Thymus (tissue), 14 donors: ENCODE measurements at places on chromosomes 16 and 17. TPM values are rescaled to one million over a fixed set of nuclear protein-coding genes. Genes with fewer than 3 reads are reported as not detected.

UTS2R gene
- 0.33 TPM for total RNA-seq

DNA sequence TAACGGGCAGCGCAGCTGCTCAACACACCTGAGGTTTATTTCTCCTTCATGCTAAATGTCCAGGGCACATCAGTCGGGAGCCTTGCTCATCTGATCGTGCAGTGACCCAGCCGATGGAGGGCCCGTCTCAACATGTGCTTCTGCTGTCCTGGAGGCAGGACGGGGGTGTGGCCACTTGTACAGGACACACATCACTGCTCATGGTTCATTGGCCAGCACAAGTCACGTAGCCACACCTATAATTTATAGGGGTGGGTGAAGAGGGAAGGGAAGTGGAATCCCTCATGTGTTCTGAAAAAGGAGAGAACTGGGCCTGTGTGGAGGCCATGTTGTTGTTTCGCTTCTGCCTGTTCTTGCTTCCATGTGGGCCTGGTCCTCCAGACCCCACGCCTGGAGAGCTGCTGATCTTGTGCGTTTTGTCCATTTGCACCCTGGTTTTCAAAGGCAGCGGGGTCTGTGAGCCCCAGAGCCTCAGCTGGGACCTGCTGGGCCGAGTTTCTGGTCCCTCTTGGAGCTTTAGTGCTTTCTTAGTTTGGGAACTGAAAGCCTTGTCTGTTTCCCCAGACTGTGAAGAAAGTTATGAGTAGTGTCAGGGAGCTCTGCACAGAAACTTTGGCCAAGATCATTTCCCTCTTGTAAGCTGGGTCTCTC lies 60.5 kb downstream of the CMIP start:
- no peak overlapping the region for H3K27ac ChIP-seq
- no peak for DNase-seq
- no peaks in the 10 kb centered on the region for H3K27me3 ChIP-seq
- H3K36me3 ChIP-seq: peaks cover 5% of the 10 kb centered on the region

- H3K36me3 ChIP-seq: no peaks in the 10 kb centered on the region
- peaks cover 5% of the 10 kb centered on the region for H3K4me1 ChIP-seq
- DNase-seq: no peak
- no peak overlapping the region for H3K4me3 ChIP-seq
- H3K27me3 ChIP-seq: no peaks in the 10 kb centered on the region
These were observed 29.6 kb upstream of the MAP3K14 start for GRCh38 chr17:45346216-45347015.

DNA sequence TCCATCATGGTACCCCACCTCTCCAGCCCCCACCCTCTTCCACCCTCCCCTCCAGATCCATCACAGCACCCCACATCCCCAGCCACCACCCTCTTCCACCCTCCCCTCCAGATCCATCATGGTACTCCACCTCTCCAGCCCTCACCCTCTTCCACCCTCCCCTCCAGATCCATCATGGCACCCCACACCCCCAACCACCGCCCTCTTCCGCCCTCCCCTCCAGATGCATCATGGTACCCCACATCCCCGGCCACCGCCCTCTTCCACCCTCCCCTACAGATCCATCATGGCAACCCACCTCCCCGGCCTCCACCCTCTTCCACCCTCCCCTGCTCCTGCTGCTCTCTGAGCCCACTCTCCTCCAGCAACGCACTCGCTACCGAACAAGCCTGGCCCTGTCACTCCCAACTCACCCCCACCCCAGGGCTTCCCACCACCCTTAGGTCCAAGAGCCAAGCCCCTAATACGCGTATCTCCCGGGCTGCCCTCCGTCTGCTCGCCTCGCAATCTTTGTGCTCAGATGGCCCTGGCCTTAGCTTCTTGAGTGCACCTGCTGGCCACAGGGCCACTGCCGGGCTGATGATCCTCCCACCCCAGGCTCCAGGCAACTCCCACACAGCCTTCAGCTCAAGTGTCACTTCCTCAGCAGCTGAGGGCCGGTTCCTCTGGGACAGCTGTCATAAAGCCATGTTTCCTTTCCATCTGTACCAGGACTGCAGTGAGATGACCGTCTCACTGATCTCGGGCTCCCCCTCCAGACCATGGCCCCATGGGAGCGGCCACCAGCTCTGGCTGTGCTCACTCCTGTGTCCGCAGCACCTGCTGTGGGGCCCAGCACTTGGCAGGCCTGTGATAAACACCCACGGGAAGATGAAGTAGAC lies 25.5 kb downstream of the KDM8 start:
- no peak overlapping the region for H3K4me3 ChIP-seq
- H3K36me3 ChIP-seq: peaks cover 31% of the 10 kb centered on the region
- no peak overlapping the region for H3K27ac ChIP-seq

- no peak overlapping the region for H3K27ac ChIP-seq
- no peaks in the 10 kb centered on the region for H3K27me3 ChIP-seq
- H3K36me3 ChIP-seq: no peaks in the 10 kb centered on the region
- DNase-seq: no peak
These were observed 8.3 kb downstream of the TMEM114 start for GRCh38 chr16:8581831-8582580.

ZNF287 gene
- 4.9 TPM for total RNA-seq

GRCh38 chr17:79981661-79982101 lies 54.0 kb downstream of the TBC1D16 start:
- no peaks in the 10 kb centered on the region for H3K36me3 ChIP-seq
- H3K27ac ChIP-seq: no peak overlapping the region
- DNase-seq: no peak
- H3K4me1 ChIP-seq: no peaks in the 10 kb centered on the region
- no peak overlapping the region for H3K4me3 ChIP-seq

SULT1A1 gene
- total RNA-seq: 26.3 TPM

GRCh38 chr17:28497931-28498330 lies 8.2 kb upstream of the FOXN1 start:
- H3K4me3 ChIP-seq: no peak overlapping the region
- peaks cover 2% of the 10 kb centered on the region for H3K27me3 ChIP-seq
- no peak for DNase-seq
- H3K36me3 ChIP-seq: no peaks in the 10 kb centered on the region
- H3K4me1 ChIP-seq: peaks cover 13% of the 10 kb centered on the region
- H3K27ac ChIP-seq: no peak overlapping the region

DNA sequence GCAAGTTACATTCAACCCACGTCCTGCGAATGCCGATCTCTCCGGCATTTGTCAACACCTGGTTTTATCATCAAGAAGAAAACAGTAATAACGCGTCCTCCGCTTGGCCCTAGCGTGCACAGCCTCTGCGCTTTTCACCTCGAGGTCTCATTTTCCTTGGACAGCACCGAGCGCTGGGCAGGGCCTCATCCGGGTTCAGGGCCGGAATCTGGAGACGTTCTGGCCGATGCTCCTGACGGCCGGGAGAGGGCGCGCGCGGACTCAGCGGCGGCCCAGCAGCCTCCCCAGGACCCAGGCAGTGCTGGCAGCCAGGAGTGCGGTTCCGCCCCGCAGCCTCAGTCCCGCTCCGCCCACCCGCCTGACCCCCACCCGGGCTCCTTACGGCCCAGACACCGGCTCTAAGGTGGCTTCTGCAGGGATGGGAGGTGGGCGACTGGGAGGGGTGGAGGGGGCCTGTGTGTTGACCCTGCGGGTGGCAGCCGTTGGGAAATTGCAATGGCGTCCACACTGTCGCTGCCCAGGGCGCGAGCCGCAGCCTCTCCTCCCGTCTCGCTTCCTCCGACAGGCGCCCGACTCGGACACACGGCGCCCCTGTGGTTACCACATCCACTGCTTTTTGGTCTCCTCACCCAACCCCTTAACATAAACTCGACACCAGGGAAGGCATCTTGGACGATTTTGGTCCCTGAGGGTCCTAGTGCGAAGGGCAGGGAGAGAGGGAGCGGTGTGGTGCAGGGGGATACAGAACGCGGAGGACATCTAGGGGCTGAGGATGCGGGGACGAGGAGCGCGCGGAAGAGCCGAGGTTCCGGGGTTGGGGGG lies 7.4 kb upstream of the FLYWCH1 start:
- H3K4me3 ChIP-seq: peak overlapping the region; percentile 52
- no peaks in the 10 kb centered on the region for H3K27me3 ChIP-seq
- H3K4me1 ChIP-seq: peaks cover 26% of the 10 kb centered on the region
- H3K36me3 ChIP-seq: no peaks in the 10 kb centered on the region
- H3K27ac ChIP-seq: peak overlapping the region; percentile 56

DNA sequence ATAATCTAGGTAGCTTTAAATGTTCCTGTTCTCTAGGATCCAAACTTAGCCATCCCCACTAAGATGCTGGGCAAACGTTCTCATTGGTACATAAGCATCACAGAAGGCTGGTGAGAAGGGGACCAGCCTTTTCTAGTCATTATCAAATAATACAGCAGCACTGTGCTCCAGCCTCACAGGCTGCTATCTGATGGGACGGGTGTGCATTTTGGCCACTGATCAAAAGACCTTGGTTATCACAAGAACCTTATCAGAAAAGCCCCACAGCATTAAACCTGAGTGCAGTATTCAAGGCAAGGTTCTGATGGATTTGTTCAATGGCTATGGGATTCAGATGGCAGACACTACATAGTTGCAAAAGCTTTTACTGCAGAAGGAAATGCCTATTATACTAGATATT lies 19.1 kb upstream of the KPNB1 start:
- DNase-seq: no peak
- no peak overlapping the region for H3K27ac ChIP-seq
- H3K4me1 ChIP-seq: no peaks in the 10 kb centered on the region
- no peak overlapping the region for H3K4me3 ChIP-seq
- no peaks in the 10 kb centered on the region for H3K27me3 ChIP-seq
- H3K36me3 ChIP-seq: peaks cover under 1% of the 10 kb centered on the region

CCL2 gene
- total RNA-seq: 46.1 TPM

DNA sequence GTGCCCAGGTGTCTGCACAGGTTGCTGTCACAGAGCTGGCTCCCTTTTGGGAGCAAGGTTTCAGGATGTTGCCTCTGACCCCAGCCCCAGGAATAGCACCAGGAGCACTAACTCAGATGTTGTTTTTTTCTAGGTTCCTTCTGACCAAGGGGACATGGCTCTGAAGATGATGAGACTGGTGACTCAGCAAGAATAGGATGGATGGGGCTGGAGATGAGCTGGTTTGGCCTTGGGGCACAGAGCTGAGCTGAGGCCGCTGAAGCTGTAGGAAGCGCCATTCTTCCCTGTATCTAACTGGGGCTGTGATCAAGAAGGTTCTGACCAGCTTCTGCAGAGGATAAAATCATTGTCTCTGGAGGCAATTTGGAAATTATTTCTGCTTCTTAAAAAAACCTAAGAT lies 28.1 kb downstream of the SCPEP1 start:
- H3K4me1 ChIP-seq: no peaks in the 10 kb centered on the region
- no peak overlapping the region for H3K27ac ChIP-seq
- no peak overlapping the region for H3K4me3 ChIP-seq
- no peaks in the 10 kb centered on the region for H3K36me3 ChIP-seq

DNA sequence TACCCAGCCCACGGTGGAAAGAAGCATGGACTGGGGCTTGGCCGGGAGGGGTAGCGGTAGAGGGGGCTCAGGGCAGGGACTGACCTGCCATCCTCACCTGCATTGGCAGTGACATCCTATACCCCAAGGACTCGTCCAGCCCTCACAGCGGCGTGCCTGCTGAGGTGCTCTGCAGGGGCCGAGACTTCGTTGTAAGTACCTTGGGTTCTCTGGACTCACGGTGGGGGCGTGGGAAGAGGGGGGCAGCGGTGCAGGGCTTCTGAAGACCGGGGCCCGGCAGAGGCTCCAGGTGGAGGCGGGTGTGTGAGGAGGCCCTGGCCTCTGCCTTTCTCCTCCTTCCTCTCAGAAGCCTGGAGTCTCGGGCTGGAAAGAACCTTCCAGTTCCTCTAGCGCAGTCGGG lies 25.5 kb downstream of the POLR3E start:
- H3K27me3 ChIP-seq: no peaks in the 10 kb centered on the region
- H3K4me3 ChIP-seq: no peak overlapping the region
- no peak for DNase-seq

DNA sequence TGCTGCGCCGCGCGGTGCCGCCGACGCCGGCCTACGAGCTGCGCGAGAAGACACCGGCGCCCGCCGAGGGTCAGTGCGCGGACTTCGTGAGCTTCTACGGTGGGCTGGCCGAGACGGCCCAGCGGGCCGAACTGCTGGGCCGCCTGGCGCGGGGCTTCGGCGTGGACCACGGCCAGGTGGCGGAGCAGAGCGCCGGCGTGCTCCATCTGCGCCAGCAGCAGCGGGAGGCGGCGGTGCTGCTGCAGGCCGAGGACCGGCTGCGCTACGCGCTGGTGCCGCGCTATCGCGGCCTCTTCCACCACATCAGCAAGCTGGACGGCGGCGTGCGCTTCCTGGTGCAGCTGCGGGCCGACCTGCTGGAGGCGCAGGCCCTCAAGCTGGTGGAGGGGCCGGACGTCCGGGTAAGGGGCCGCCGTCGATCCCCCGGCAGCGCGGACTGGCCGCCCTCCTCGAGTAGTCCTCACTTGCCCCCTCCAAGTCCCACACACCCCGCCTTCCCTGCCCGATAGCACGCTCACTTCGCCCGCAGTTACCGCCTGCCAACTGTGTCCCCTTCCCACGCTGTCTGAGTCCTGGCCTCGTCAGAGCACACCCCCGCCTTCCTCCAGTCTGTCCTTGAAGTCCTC lies 470 bp downstream of the MLYCD start:
- H3K4me3 ChIP-seq: peak overlapping the region; percentile 83
- no peaks in the 10 kb centered on the region for H3K4me1 ChIP-seq
- H3K27me3 ChIP-seq: no peaks in the 10 kb centered on the region
- H3K27ac ChIP-seq: no peak overlapping the region

PRSS27 gene
- total RNA-seq: 0.28 TPM

- no peaks in the 10 kb centered on the region for H3K36me3 ChIP-seq
- no peak overlapping the region for H3K27ac ChIP-seq
- DNase-seq: no peak
- H3K4me1 ChIP-seq: no peaks in the 10 kb centered on the region
- no peaks in the 10 kb centered on the region for H3K27me3 ChIP-seq
- no peak overlapping the region for H3K4me3 ChIP-seq
These were observed 9.6 kb downstream of the LLGL2 start for GRCh38 chr17:75535119-75535537.

DNA sequence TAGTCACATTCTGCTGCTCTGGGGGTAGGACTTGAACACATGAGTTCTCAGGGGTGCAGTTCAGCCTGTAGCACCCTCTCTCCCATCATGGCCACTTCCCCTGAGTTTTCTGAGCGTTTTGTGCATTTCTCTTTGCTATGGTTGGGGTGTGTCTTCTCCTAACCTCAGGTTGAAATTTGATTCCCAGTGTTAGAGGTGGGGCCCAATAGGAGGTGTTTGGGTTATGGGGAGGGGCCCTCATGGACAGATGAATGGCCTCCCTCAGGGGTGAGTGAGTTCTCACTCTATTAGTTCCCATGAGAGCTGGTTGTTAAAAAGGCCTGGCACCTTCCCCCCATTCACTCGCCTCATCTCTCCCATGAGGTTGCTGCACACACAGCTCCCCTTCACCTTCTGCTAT lies 101.1 kb downstream of the FOXL1 start:
- H3K4me1 ChIP-seq: no peaks in the 10 kb centered on the region
- no peaks in the 10 kb centered on the region for H3K27me3 ChIP-seq
- no peak for DNase-seq
- H3K27ac ChIP-seq: no peak overlapping the region
- H3K36me3 ChIP-seq: no peaks in the 10 kb centered on the region
- no peak overlapping the region for H3K4me3 ChIP-seq

- H3K4me3 ChIP-seq: peak overlapping the region; percentile 82
- H3K27me3 ChIP-seq: no peaks in the 10 kb centered on the region
- H3K4me1 ChIP-seq: peaks cover 3% of the 10 kb centered on the region
- peak overlapping the region; percentile 78 for H3K27ac ChIP-seq
- H3K36me3 ChIP-seq: peaks cover 23% of the 10 kb centered on the region
These were observed 745 bp downstream of the PAM16 start for GRCh38 chr16:4350365-4350786.

SLC5A11 gene
- total RNA-seq: 0.09 TPM
